ENCODE measurements at places on chromosomes 12 and 14.

DNA sequence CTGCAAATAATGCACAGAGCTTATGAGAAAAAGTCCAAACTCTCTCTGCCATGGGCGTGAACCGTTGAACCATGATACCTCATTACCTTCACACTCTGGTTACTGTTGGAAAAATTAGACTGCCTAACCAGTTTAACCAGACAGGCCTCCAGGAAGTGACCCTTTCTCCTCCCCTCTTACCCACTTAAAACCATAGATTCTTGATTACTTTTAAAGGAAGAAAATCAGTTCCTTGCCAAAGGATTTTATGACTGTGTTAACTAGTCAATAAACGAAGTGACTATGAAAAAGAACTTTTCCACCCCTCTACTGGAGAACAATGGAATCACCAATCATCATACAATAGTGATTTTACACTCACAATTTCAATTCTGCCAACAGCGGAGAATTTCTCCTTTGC, 254.0 kb upstream of the ATP2B1 start:
- DNase-seq, result no peak

GRCh38 chr12:55700255-55701018, 7.3 kb downstream of the ITGA7 start:
- DNase-seq, result no peak

GRCh38 chr14:74670726-74671411, 42.0 kb downstream of the AREL1 start:
- no peak for DNase-seq

DNA sequence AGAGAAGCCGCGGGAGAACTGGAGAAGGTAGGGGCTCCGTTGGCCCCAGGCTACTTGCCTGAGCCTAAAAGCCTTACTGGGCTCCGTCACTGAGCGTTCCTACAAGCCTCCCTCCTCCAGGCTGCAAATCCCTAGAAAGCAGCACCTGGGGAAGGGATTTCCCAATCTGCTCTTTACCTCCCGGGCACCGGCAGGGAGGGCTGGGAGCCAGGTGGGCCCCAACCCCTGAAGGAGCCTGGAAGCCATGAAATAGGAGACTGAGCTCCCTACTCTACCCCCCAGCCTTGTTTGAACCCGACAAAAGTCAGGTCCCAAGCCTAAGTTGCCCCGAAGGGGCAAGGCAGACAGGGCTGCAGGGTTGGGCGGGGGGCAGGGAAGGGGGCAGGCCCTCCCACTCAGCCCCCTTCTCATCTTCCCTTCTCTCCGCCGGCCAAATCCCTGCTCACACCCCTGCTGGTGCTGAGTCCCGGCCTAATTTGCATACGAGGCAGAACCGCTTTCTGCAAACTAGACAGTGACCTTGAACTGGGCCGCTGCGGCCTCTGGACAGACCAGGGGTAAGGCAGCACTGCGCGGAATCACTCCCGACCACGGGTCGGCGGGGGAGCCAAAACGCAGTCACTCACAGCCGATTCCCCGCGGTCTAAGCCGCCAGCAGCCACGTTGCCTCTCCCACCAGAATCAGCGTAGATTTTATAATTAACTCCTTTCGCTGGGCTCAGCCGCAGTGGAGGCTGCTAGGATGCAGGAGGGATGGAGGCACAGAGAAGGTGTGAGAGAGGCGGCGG, 3.7 kb upstream of the HOXC12 start:
- no peak for DNase-seq

DNA sequence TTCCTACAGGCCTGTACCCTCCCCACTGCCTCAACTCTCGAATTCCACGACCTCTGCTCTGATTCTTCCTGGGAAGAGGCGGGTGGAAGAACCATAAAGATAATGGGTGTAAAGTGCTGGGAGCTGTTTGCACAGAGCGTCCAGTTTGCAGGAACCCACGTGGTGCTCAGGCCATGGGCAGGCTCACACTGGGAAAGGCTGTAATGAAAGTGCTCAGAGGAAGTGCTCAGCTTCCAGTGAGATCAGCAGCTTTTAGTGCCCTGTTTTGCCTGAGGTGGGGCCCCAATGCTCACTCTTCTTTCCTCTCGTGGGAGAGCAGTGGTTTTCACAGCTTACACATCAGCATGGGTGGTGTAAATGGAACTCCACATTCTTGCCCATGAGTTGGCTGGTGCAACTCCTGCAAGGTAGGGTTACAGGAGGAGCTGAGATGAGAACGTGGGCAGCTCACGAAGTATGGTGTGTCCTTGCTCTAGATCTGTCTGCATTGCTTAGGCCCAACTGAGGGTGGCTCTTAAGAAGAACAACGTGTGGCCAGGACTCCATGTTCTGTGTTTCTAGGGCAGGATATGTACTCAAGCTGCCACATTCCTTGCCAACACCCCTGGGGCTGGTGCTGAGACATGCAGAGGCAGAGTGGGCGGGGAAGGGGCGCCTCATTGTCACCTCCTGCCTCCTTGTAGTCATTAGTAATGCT, 2.9 kb downstream of the TMEM63C start:
- DNase-seq, result no peak
